ENCODE measurements at places on chromosomes 1 and 21.

DNA sequence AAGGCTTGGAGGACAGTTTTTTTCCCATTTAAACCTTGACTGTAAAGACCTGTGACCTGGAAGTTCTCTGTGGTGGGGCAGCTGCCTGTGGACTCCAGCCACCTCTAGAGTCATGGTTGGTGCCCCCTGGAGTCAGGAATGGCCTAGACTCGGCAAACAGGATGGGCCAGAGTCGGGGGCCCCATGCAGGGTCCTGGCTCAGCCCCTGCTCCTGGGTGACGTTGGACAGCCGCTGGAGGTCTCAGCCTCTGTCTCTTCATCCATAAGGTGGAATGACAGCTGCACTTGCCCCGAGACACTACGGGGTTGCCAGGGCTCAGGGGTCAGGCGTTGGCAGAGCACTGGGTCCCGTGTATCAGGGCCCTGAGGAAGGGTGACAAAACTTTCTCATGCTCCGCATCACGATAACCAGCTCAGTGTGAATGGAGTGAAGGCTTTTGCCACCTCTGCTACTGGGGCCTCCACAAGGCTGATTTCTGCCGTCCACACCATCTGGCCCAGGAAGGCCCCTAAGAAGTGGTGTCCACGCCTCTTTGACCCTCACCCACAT lies 58.5 kb upstream of the TTC34 start:
- no peak for ATAC-seq

DNA sequence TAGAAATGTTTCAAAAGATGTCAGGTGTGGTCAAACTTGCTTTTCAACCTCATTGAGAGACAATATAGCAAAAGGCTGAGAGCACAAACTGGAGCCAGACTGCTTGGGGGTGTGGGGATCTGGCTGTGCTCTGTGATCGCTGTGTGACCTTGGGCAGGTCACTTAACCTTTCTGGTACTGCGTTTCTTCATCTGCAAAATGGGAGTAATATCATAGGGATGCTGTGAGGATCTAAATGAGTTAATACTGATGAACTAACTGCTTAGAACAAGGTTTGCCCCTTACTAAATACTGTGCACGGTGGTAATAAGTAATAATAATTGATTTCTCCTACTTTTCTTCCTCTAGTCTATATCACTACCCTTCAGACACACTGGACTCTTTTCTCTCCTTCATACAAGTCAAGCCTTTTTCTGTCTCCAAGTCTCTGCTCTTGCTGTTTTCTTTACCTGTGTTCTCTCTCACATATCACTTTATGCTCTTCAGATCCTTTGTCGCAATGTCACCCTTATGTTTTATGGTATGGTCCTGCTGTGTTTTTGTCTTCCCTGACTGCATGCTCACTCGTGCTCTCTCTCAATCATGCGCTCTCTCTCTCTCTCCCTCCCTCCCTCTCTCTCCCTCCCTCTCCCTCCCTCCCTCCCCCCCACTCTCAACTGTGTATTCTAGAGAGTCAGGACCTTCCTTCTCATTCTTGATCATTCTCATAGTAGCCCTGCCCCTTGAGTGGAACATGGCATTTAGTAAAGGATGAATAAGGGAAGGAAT lies 3.3 kb downstream of the MGST3 start:
- no peak for ATAC-seq

DNA sequence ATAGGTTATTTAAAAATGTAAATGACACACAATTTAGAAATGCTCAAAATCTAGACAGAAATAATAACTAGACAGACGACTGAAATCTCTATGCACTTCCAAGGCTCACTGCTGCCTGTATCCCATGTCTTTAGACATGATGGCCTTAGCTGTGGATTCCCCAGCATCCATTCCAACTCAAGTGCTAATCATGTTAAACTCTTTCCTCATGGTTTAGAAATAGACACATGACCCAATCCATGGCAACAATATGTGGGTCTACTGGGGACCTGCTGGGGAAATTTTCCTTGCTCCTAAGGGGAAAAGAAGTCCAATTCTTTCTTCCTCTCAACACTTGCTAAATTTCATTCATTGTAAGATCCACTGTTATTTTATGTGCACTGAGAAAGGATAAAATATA lies 188.5 kb downstream of the SLC45A1 start:
- no peak for ATAC-seq

- ATAC-seq, result no peak
These were observed 448.7 kb downstream of the PTBP2 start for GRCh38 chr1:97170300-97170699.

DNA sequence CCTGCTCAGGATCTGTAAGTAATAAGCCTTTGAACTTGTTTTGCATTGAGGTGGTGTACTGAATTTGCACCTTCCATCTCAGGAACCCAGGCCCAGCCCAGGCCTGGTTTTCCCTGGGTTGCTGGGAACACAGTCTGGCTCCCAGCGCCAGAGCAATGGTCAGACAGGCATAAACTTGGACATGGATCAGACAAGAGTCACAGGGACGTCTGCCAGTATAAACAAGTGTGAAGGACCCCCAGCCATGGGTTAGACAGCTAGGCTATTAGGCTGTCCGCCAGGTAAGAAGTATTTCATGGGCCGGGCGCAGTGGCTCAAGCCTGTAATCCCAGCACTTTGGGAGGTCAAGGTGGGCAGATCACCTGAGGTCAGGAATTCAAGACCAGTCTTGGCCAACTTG lies 5.5 kb downstream of the IFNLR1 start:
- no peak for ATAC-seq

DNA sequence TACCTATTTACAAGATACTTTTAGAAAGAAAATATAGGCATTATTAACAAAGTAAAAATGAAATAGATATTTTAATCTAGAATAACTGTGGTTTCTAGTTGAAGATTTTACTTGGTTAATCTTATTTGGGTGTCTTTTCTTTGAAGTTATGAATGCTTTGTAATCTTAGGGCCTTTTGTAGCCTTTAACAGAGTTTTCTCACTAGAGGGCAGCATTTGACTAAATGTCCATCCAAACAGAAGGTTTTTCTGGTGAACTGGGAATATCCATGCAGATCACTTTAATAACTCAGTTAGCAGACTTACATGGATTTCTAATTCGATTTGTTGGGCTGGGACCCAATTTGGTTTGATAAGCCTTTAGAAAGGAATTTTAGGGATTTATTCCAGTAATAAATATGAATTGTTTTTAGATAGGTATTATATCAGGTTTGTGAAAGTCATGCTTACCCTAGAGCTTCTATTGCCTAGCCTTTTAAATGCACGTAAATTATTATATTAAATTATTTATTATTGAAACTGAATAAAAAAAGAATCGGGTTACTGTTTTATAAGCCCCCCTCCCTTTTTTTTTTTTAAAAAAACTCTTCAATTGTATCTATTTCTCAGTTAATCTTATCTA lies 119.7 kb downstream of the ZNF326 start:
- ATAC-seq, result no peak

- ATAC-seq, result peak; percentile 34
These were observed 299.1 kb upstream of the PROX1 start for GRCh38 chr1:213688655-213689054.

DNA sequence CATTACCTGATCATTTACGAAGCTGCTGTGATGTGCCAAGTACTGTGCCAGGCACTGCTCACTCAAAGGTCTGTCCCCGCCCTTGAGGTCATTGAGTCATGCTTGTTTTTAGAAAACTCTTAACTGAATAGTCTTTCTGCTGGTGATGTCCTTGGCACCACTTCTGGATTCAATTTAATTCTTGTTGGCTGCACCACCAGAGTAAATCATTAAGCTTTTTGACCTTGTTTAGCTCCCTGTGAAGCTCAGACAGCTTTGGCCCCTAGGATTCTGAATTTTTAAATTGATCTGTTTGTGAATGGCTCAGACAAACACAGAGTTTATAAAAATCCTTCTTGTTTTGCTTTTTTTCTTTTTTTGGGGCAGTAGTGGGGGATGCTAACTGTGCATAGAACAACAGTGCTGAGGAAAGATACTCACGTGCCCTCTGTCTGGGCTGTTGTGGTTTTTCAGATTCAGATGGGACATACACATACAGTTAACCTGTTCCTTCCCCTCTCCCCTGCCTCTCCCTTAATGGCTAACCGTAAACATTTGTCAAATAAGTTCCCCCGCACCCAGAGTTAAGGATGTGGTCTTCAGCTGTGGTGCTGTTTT lies 67.6 kb downstream of the MTR start:
- no peak for ATAC-seq

DNA sequence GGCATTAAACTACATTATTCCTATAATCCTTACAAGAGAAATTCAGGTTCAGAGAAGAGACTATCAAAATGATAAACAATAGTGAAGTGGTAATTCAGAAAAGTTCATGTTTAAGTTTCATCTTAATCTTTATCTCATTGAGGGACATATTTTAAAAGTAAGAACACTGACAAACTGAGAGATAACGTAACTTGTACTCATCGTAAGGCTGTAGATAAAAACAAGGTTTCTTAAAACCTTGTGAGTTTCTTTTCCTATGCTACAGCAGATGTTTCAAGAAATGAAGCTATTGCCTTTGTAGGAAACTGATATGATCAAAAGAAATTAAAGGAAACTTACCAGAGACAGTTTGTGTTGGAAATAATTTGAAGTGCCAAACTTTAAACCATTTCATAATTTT lies 65.0 kb downstream of the RERE start:
- ATAC-seq, result no peak
